Activated CD8-positive, alpha-beta memory T cell treated with anti-CD3 and anti-CD28 coated beads for 4 hours (primary cell): ENCODE measurements at places on chromosomes 12 and 14.

GRCh38 chr12:2052826-2053678, at the start of gene CACNA1C:
Gene CACNA1C, plus strand, starts transcription at chr12:2052987. Its CDS starts 576 bp downstream, at chr12:2053563.
- no peak for DNase-seq

GRCh38 chr12:30573145-30573544, 122.5 kb downstream of the IPO8 start:
- no peak for DNase-seq

GRCh38 chr14:53963320-53964227, 6.9 kb upstream of the BMP4 start:
- DNase-seq: no peak

DNA sequence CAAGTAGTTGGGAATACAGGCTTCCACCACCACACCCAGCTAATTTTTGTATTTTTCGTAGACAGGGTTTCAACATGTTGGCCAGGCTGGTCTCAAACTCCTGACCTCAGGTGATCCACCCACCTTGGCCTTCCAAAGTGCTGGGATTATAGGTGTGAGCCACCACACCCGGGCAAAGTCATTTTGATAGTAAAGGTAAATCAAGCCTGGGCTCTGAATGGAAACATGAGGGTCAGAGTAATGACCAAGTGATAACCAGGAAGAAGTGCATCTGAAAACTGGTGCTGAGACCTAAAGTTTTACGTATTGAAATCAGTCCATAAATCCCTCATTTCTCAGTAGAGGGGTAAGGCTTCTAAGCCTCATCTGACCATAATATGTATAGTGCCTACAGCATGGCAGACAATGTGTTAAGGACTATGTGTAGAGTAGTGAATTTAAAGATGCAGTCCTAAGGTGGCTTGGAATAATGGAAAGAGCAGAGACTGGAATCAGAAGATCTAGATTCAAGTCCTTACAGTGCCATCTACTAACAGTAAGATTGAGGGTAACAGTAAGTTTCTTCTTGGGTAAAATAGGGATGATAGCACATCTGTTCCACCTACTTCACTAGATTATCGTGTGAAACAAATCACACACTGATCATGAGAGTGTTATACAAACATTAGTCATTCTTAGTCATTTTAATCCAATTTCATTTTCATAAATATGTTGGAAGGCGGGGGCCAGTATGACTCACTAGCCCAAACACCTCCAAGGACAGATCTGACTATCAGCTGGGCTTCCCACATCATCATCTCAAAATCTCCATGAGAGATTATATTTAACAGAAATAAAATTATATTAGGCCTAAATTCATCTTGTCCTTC, 11.2 kb downstream of the MAP4K5 start:
- peak; percentile 24 for DNase-seq

- DNase-seq: no peak
These were observed 54.9 kb downstream of the VWF start for GRCh38 chr12:6069437-6070093.

- DNase-seq: no peak
These were observed 39.5 kb downstream of the UBR7 start for GRCh38 chr14:93246534-93246933.

DNA sequence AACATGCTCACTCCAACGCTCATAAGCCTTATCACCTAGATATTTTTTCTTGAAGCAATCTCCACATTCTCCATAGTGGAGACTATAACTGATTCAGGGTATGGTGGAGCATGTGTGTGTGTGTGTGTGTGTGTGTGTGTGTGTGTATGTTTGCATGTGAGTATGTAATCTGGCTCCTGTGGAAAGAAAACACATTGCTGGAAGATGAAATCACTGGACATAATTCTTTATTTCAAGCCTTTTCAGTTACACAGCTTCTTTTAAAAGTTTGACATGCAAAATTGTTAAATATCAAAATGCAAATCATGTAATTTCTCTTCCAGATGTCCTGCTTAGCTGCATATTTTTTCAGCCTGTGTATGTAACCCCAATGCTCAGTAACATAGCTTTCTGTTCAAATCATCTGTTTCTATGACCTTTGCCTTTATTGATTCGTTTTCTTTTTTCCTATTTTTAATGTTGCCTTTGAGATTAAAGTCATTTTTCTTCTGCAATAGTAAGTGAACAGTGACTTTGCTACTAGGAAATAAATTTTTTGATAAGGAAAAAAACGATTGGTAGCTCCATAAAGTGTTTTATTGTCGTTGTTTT, 80.5 kb upstream of the BTG1 start:
- DNase-seq: no peak

DNA sequence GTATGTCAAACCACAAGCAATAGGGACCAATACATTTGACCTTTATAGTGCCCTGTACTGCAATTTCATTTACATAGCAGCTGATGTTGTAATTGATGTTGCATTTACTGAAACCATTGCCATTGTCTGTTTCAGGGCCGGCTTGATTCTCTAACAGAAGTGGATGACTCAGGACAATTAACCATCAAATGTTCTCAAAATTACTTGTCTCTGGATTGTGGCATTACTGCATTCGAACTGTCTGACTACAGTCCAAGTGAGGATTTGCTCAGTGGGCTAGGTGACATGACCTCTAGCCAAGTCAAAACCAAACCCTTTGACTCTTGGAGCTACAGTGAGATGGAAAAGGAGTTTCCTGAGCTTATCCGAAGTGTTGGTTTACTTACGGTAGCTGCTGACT, 216.0 kb downstream of the AKAP6 start:
- DNase-seq: no peak

GRCh38 chr12:24134092-24134491, 184.6 kb upstream of the SOX5 start:
- DNase-seq: no peak

DNA sequence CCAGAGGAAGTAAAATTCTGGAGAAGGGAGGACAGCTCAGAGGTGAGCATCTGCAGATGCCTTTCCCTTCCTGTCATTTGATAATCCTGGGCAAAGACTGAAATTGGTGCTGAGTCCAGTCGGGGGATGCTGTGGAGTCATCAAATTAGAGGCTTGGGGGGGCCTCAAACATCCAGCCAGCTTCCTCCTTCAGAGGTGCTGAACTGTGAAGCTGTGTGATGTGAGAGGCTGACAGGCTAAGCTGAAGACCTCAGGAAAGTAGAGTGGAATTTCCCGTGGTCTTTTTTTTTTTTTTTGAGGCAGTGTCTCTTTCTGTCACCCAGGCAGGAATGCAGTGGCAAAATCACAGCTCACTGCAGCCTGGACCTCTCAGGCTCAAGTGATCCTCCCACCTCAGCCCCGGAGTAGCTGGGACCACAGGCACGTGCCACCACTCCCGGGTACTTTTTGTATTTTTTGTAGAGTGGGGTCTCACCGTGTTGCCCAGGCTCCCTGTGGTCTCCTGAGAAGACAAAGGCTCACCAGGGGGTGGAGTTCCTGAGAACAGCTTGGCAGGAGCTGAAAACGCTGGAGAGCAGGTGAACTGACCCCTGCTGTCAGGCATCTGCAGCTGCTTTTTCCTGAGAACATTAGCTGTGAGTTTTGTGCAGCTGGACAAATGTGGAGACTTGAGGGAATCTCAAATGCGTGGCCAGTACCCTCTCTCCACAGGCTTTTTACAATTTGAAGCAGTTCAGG, 6.1 kb upstream of the TCL1B start:
- DNase-seq: no peak

- DNase-seq: no peak
These were observed 17.2 kb downstream of the NOXRED1 start for GRCh38 chr14:77406086-77406485.

- DNase-seq: no peak
These were observed 36.0 kb downstream of the PTPN21 start for GRCh38 chr14:88518592-88519512.

GRCh38 chr12:57131896-57132744, 3.8 kb downstream of the LRP1 start:
- DNase-seq: no peak

DNA sequence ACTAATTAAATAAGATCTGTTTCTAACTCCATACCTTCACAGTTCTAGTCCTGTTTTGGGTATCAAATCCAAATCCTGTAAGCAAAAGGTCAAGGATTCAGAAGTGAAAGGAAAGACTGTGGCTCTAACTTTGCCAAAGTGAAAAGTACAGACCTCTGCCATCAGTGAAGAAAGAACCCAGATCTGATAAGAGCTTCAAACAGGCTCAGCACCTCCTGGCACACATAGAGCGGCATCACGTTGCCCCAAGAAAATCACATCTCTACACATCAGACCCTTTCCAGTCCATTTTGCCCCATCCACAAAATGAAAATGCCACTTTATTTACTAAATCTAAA, 23.2 kb downstream of the CLIP1 start:
- DNase-seq: no peak

DNA sequence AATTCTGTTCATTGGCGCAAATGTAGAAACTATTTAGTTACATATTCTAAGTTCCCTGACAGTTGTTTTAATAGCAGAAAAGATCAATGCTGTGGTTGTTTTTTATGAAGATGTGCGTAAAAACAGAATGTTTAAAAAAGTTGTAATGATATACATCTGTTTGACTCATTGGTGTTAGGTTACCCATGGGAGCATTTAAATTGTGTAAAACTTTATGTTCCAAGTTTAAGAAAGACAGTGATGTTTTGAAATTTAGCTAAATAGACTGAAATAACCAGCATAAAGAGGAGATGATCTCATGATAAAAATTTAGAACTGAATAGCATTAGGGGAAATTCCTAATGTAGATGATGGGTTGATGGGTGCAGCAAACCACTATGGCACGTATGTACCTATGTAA, 3.6 kb downstream of the PELI2 start:
- no peak for DNase-seq

GRCh38 chr12:7141351-7142005, 11.3 kb downstream of the CLSTN3 start:
- no peak for DNase-seq

- no peak for DNase-seq
These were observed 6.6 kb downstream of the LHX5 start for GRCh38 chr12:113464852-113465719.

DNA sequence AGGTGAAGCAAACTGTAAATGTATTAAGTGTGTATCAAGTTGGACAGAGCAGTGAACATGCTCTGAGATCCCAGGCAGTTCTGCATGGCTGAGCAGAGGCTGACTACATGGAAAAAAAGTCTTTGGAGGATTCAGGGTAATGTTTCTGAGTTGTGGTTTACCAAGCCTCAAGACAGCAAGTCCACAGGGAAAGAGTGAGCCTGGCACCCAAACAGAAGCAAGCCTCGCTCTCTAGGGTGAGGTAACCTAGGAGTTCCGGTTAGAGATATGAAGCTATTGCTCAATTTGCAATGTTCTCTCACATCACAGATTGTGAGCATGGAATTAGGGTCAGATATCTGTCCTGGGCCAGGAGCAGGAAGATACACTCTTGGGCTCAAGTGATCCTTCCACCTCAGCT, 158.6 kb downstream of the MON2 start:
- DNase-seq: no peak

DNA sequence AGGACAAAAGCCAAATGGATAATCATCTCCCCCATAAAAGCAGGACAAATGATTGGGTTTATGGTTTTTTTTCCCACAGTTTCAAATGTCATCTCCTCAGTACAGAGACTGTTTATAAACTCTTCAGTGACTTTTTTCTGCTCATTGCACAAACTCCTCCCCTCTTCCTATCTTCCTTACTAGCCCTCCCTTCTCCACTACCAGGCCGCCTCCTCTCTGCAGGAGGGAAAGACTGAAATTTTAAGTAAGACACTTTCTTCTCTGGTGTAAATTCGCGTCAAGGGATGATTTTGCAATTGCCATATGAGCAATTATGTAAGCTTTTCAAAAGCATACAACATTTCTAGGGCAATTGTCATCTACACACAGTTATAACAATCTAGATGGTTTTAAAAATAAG, 37.0 kb downstream of the BTG1 start:
- no peak for DNase-seq

DNA sequence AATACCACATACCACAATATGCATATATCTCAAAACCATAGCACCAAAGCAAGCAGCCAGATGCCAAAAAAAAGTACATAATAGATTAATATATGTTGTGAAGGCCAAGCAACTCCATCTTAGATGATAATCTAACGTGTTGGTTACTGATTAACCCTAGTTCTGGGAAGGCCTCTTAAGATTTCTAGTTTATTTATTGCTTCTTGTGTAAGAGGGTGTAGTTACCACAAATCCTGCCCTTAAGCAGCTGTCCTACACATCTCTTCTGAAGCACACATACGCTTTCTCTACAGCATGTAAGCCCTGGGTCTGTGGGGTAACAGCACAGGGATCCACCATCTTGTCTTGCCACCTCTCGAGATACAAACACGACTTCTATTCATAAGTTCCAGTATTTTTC, 236.8 kb upstream of the AVPR1A start:
- no peak for DNase-seq

DNA sequence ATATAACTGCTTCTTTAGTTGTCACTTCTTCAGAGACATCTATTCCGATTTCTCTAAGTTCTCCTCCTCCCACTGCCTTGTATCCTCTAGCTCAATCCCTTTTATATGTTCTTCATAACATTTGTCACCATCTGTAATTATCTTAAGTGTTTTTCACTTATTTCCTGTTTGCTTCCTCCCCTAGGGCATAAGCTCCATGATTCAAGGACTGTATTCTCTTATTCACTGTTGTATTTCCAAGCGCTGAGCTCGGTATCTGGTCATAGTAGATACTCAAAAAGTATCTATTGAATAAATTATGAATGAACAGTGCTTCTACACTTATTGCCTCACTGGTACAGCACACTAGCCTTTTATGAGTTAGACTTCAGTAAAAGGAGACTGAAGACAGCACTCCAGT, 109.0 kb upstream of the TMPO start:
- DNase-seq: no peak

DNA sequence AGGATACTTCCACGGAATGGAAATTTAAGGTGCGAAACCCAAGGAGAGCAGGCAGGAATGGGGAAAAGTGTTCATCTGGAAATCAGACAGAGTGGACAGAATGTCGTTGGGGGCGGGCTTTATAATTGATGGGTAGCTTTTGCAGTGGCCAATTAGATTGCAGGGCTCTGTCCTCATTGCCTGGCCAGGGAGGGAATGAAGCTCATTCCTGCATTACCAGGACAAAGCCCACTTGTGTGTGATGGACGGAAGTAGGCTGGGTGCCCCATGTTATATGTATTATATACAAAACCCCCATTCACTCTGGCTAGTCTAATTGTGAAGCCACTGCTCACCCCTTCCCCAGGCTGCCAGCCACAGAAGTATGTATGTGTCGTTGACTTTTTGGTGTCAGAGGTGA, 23.6 kb downstream of the ZNF664 start:
- DNase-seq: no peak

GRCh38 chr12:104414581-104415341, 42.0 kb upstream of the CHST11 start:
- no peak for DNase-seq

DNA sequence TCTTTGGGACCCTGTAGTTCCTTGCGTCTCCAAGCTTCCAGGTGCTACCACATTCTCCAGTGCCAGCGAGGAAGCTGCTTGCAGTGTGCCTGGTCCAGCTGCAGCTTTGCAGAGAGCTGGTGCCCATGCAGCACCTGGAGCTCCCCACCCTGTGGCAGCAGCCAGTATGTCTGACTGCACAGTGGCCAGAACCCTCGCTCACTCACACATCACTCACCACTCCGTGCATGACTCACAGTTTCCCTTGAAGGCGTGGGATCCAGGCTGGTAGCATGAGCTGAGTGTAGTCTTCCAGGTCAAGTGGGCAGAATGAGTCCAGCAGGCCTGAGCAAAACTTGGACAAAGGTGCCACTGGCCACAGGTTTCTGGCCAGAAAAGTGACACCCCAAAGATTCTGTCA, 33.6 kb downstream of the SDR9C7 start:
- DNase-seq: no peak
